Left forelimb (tissue), 1 donor: ENCODE measurements at places on chromosomes 2 and 18.

GRCh38 chr2:181471226-181471625, 14.0 kb downstream of the ITGA4 start:
- no peak for DNase-seq

- no peak for DNase-seq
Measured at GRCh38 chr2:25198209-25198525, 29.8 kb upstream of the POMC start.

GRCh38 chr18:59466980-59467379, 107.9 kb upstream of the LMAN1 start:
- no peak for DNase-seq

DNA sequence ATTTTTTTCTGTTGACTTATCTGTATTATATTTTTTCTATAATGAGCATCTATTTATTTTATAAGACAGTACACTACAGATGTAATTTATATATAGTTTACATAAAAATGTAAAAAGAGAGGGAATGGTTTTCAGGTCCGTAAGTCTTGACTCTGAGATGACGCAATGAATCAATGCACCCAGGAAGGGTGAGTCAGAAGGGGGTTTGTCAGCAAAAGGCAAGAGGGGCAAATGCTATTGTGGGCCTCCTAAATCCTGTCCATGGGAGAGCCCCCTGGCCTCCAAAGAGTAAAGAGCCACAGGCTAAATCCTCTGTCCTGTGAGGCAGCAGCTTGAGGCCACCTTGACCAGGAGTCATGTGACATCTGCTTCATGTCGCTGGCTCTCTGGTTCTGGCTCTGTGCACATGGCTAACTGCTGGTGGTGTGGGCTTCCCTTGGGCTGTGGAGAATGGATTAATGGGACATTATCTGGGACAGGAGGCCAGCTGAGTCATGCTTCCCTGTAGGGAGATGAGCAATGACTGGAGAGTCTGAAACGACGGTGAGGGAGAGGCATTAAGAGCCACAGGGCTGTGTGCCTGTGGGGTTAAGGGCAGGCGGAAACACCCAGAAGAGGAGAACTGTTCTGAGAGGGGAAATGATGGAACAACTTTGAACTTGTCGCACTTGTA, 22.8 kb upstream of the ASB18 start:
- DNase-seq = no peak

- no peak for DNase-seq
Measured at GRCh38 chr2:103823847-103824246, 1030.1 kb upstream of the POU3F3 start.

- DNase-seq = no peak
Measured at GRCh38 chr2:235343869-235344268, 150.0 kb upstream of the AGAP1 start.

GRCh38 chr2:120825370-120826259, 89.9 kb downstream of the GLI2 start:
- DNase-seq = peak; percentile 83

DNA sequence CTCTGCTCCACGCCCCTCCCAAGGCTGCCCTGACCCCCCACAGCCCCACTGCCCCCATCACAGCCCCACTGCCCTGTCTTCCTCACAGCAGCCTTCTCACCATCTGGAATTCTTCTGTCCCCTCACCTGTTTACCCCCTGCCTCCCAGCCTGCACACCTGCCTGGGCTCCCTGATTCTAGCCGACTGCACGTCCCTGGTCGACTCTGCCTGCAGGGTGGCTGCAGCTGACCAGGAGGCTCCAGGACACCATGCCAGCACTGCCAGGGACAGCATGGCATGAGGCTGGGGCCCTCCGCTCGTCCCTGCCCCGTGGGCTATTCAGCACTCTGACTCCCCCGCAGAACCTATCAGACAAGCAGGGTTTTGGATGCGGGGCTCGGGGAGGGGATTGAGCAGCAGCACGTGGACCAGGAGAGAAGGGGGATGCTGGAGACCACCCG, 254.1 kb downstream of the HDAC4 start:
- DNase-seq = no peak

GRCh38 chr2:108184419-108184818, 55.3 kb upstream of the SULT1C3 start:
- no peak for DNase-seq
